NCI-H1436 (cell line): ENCODE measurements at places on chromosomes 3 and 15.

GRCh38 chr3:157135671-157136396, 24.1 kb downstream of the CCNL1 start:
- no peak for DNase-seq

GRCh38 chr15:54082836-54083492, 104.7 kb downstream of the UNC13C start:
- no peak for DNase-seq

DNA sequence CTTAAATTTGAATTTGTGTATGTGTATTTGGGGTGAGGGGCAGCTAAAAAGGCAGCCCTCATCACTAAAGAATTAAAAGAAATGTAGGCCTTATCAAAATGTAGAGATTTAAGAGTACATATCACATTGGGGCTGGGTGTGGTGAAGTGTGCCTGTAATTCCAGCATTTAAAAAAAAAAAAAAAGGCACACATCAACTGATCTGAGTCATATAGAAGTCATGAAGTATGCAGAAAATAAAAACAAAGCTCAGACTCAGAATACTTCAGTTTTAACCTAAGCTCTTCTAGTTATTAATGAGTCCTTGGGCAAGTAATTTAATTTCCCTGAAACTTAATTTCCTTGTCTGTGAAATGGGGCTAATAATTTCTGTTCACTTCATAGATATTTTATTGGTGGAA, 31.6 kb downstream of the SLC24A1 start:
- no peak for DNase-seq

DNA sequence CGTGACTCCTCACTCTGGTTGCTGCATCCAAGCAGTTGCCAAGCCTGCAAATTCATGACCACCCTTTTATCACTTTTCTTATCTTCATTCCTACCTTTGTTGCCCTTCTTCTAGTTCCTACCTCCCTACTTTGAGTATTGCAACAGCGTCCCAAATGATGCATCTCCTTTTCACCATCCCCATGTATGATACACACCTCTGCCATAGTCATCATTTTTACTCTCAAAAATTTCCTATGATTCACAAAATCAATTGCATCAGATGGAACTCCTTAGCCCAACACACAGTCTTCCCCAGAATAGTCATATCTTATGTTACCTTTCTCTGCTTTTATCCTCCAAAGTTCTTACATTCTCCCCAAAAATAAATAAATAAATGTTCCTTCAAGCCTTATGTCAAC, 262.6 kb downstream of the TBL1XR1 start:
- DNase-seq = no peak

DNA sequence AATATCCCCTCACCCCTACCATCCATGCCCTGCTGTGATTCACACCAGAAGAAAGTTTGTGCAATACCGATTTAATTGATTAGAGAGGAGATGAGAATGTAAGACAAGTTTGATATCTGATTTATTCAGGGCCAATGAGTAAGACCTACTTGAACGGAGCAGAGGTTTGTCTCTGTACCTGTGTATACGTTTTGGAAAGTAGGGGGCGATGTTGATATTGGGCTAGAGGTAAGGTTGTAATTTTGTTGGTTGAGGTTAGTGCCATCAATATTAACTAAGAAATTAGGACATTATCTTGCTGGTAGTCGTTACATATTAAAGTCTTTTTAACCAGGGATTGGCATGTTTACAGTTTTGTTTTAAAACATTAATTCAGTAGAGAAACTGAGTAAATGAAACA, 20.5 kb downstream of the EAF2 start:
- DNase-seq = peak; percentile 1

DNA sequence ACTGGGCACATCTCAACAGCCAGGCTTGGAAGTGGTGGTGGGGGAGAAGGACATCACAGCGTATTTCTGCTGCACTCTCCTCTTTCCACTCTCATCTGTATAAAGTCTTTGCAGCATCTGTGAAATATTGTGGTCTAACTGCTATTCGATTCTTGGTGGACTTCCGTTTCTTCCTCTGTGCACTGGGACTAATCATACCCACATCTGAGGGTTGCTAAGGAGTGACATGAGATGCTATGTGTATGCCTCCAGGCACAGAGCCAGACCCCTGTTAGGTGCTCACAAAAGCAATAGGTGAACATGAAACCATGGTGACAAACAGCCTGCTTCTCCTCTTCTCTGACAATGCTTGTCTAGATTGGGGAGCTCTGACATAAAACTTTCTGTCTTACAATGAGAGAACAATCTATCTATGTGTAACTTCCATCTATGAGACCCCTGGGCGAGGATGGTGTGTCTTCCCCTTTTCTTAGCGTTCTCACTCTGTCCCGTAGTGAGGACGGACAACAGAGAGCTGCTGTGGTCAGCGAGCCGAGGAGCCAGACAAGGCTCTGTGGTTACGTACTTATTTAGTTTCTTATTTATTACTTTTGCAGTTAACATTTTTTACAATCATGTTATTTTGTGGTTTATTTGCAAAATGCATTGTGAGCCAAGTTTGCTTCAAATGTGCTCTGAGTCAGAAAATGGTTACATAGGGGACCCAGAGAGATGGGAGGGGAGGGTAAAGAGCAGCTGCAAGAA, 196.7 kb upstream of the TPRG1 start:
- peak; percentile 77 for DNase-seq

DNA sequence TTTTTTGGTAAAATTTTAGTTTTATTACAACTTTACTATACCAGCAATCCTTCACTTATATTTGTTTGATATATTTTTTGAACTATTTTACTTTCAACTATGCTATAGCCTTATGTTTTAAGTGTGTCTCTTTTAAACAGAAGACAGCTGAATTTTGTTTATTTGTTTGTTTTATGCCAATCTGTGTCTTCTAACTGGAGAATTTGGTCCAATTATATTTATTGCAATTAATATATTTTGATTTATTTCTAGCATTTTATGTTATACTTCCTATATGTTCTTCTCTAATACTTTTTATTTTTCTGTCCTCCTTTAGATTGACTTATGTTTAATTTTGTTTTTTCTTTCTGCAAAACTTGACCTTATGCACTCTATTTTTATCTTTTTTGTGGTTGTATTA, 4.9 kb upstream of the MME start:
- no peak for DNase-seq

- DNase-seq = no peak
Measured at GRCh38 chr15:30958219-30958618, 33.2 kb downstream of the MTMR10 start.

DNA sequence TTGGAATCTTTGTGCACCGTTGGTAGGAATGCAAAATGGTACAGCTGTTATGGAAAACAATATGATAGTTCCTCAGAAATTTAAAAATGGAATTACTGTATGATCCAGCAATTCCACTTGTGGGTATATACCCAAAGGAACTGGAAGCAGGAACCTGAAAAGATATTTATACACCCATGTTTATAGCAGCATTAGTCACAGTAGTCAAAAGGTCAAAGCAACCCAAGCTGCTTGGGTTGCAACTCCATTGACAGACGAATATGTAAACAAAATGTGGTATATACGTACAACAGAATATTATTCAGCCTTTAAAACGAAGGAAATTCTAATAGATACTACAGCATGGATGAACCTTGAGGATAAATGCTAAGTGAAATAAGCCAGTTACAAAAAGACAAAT, 35.0 kb upstream of the CAPN3 start:
- DNase-seq = no peak

GRCh38 chr3:196186651-196187573, 24.3 kb downstream of the ZDHHC19 start:
- DNase-seq = peak; percentile 75

GRCh38 chr15:101808201-101808600, 3.8 kb upstream of the OR4F15 start:
- no peak for DNase-seq

DNA sequence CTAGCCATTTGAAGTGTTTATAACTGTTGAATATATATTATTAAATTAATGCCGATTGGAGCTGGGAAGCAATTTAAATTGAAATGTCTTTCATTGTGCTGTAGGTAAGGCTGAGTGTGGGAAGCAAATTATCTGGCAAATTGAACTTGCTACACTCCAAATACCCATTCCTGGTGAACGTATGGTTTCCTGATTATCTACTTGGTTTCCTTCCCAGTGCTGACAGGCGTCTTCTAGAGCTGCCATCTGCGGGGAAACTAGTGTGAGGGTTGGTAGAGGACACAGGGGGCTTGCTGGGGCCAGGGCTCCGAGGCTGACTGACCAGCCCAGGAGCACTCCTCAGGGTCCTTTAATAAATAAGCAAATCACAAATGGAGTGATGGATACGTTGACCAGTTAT, 581.4 kb upstream of the LMCD1 start:
- no peak for DNase-seq

DNA sequence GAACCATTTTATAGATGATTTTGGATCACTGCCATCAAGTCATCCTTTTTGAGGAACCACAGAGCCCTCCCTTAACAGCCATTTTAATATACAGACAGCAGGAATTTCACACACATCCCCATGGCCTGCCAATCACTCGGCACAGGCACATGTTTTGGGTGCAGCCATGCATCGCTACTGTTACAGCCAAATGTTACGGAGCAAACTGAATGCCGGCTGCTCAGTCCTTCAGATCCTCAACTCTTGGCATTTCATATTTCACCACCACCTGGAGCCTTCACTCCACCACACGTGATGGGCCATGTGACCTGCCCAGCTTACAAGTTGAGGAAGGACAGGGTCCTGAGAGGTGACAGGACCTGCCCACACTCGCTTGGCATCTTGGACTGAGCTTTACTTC, 90.8 kb downstream of the OXNAD1 start:
- DNase-seq = no peak

DNA sequence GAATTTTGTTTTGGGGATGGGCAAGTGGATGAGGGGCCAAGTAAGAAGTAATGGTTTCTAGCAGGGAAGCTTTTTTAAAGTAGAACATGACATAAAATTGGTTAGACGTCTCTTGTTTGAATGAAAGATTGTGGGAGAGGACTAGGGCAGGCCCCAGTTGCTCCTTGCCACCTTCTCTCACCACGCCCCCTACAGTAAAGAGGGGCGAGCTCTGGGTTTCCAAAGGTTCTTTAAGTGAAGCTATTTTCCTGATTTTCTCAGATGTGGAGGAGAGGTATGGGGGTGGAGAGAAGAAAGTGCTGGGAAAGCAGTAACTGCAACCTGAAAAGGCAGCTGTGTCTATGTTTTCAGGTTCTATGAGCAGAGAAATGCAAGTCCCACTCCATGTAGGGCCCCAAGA, 32.6 kb upstream of the SKIL start:
- DNase-seq = no peak

GRCh38 chr15:78372880-78373279, 32.7 kb downstream of the CRABP1 start:
- DNase-seq = no peak

GRCh38 chr3:121883507-121883906, 10.7 kb upstream of the SLC15A2 start:
- peak; percentile 21 for DNase-seq

- no peak for DNase-seq
Measured at GRCh38 chr3:71130471-71131374, 452.8 kb downstream of the FOXP1 start.

GRCh38 chr3:26838026-26838425, 215.5 kb downstream of the LRRC3B start:
- no peak for DNase-seq

- DNase-seq = no peak
Measured at GRCh38 chr3:187983484-187984124, 170.4 kb upstream of the LPP start.

- no peak for DNase-seq
Measured at GRCh38 chr15:74386496-74387140, 19.2 kb upstream of the CYP11A1 start.

DNA sequence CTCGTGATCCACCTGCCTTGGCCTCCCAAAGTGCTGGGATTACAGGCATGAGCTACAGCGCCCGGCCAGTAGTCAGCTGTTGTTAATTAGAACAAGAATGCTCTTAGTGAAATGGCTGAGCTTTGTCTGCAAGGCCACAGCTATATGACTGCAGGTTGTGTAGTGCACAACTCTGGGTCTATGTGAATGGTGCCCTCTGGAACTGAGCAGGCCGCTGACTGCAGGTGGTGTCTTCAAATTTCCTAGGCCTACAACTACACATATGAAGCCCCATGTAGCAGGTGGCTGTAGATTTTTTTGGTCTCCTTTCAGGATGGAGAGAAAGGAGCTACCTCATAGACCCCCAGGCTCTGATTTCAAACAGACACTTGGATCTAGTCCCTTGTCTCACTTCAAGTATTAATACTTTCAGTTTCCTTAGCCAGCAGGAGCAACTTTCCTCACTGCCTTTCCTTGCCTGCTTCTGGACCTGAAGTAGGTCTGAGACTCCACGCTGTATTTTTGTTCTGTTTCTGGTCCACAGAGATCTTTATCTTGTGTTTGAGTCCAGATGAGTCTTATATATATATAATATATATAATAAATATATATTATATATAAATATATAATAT, 86.9 kb downstream of the C3orf80 start:
- DNase-seq = no peak

GRCh38 chr3:45258317-45258716, 32.2 kb upstream of the TMEM158 start:
- no peak for DNase-seq
